T47D (cell line): ENCODE measurements at places on chromosomes 12 and 14.
A peak's percentile ranks its signal among the peaks of the same experiment; 100 is the strongest.

DNA sequence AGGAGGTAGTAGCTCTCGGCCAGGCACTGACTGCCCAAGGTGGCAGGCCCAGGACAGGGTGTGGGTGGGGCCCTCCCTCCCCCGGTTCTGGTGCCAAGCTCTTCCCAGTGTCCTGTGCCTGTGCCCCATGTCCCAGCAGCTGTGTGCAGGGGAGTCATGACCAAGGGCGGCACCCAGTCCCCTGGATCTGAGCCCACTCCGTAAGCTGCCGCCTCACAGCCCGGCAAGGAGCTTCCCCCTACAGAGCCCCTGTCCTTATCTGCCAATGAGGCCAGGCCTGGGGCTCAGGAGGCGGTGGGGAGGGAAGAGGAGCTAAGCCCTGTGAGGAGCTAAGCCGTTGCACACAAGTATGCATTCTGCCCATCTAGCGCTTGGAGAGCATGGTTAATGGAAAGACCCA lies 5.6 kb upstream of the C14orf180 start:
- DNase-seq, result no peak

GRCh38 chr12:19908830-19909229 lies 459.5 kb upstream of the PDE3A start:
- no peak for DNase-seq

DNA sequence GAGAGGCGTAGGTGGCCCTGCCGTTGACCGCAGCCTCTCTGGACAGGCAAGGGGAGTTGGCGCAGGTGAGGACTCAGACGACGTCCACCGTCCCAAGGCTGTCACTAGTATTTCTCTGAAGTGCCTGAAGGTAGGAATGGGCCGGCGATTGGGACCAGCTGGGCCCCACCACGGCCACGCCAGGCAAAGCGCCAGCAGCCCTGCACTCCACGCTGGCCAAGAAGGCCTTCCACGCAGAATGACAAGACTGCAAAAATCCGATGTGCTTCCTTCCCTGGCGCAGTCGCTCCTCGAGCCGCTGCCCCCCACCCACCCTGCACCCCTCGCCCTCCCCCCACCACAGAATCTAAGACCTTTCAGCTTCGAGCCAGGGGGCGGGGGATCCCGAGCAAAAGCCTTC lies 17.3 kb upstream of the MLXIP start:
- no peak for DNase-seq

DNA sequence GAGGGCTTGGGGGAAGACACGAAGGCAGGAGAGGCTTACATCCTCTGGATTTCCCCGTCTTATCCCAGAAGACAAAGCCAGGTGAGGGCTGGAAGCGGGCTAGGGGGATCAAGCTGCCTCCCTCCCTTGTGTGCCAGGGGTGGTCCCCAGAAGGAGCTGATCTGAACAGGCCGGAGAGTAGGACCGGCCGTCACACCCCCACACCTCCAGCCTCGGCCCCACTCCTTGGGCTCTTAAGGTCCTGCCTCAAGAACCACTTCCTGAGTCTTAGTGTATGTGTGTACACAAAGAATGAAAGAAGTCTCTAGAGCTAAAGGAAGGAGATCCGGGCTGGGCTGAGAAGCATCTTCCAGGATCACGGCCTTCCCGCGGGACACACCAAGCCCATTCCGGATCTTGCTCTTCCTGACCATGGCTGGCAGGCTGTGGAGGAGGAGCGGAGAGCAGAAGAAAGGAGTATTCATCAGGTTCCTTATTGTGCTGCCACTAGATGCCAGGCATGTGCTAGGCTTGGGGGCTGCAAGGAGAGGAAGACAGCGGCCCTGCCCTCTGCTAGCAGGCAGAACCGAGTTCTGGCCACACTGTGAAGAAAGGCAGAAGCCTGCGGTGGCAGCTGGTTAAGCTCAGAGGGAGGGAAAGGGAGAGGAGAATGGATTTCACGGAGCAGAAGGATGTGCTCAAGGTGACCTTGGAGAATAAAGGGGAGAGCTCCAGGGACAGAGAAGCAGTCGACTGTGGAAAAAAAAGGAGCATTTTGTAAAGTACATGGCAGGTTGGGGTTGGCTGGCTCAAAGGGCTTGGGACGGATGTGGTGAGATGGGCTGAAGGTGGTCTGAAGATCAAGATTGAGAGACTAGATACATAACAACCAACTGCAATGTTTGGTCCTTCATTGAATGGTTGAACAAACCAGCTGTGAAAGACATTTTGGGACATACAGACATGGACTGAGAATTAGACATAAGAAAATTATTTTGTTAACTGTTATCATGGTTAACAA lies 1.3 kb upstream of the CD63 start:
- DNase-seq, result peak; percentile 65

DNA sequence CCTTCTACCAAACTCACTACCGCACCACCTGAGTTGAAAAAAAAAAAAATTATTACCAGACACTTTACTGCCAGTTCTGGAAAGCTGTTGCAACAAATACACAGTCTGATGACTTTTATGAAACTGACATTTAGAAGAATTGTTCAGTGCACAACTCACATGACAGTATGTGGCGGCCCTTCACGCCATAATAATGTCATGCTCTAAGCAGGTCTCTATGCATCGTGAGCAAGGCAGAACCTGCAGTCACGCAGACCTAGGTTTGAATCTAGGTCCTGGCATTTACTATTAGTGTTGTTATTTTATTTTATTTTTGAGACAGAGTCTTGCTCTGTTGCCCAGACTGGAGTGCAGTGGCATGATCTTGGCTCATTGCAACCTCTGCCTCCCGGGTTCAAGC lies 8.1 kb downstream of the MYL2 start:
- DNase-seq, result no peak

DNA sequence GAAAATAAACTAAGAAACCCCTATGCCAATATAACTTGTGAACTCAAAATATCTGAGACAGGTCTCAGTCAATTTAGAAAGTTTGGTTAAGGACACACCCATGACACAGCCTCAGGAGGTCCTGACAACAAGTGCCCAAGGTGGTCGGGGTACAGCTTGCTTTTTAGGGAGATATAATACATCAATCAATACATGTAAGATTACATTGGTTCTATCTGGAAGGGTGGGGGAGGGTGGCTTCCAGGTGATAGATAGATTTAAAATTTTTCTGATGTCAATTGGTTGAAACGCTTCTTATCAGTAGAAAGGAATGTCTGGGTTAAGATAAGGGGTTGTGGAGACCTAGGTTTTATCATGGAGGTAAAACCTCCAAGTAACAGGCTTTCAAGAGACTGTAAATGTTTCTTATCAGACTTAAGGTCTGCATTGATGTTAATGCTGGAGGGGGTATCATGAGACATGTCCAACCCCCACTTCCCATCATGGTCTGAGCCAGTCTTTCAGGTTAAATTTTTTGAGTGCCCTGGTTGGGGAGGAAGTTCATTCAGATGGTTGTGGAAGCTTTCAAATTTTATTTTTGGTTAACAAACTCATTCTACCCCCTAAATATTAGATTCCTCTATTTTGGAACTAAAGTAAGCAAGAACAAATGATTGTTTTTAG lies 82.0 kb upstream of the RASSF8 start:
- no peak for DNase-seq

DNA sequence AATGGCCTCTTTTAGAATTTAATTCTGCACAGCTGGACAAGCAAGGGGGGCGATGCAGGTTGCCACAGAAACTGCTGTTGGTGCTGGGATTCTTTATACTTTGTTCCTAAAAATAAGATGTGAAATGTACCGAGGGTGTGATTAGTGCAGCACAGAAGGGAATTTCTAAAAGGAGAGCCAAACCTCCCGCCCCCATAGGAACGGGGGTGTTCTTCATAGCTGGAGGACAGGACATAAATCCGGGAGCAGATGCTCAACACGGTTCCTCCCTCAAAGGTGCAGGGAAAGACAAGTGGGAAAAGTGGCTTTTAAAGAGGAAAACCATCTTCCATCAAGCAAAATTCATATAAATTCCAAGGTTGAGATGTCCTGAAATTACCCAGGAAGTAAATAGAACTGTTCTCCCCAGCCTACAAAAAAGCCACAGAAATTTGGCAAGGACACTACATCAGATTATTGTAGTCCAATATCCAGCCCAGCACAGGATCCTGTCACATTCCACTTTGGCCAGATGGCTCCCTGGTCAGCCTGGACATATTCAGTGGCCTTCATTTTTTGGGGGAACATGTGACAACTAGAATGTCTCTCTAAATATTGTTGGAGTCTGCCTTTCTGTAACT lies 51.4 kb upstream of the TMX1 start:
- peak; percentile 7 for DNase-seq

- DNase-seq, result no peak
Measured at GRCh38 chr12:92185052-92185451, 39.4 kb upstream of the BTG1 start.

GRCh38 chr12:131578828-131579470 lies 131.9 kb upstream of the SFSWAP start:
- no peak for DNase-seq

DNA sequence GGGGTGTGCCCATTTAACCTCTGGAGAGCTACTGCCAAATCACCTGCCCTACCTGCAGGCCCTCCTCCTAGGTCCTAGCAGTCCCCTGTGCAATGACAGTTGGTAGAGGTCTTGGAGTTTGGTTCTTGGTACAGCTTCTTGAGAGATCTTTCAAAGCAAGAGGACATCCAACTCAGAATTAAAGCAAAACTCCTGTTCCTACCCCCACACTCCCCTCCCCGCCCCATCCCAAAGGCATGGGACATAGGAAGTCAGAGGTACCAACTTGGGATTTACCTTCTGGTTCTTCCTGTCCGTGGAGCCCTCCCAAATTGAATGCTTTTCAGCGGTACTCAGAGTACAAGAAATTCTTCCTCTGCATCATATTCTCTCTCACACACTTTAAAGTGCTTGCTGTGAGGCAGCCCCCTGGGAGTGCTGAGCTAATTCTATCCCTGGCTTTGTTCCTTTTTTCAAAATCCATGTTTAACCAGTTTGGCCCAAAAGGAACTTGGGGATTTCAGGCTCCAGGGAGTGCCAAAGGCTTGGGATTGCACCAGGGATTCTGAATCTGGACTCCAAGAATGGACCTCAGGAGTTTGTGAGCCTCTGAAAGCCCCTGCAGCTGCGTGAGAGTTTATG lies 40.8 kb downstream of the GALNT16 start:
- no peak for DNase-seq

- no peak for DNase-seq
Measured at GRCh38 chr12:75613981-75614380, 102.6 kb upstream of the KRR1 start.

- peak; percentile 90 for DNase-seq
Measured at GRCh38 chr12:2958432-2959191, 585 bp upstream of the TEAD4 start.

DNA sequence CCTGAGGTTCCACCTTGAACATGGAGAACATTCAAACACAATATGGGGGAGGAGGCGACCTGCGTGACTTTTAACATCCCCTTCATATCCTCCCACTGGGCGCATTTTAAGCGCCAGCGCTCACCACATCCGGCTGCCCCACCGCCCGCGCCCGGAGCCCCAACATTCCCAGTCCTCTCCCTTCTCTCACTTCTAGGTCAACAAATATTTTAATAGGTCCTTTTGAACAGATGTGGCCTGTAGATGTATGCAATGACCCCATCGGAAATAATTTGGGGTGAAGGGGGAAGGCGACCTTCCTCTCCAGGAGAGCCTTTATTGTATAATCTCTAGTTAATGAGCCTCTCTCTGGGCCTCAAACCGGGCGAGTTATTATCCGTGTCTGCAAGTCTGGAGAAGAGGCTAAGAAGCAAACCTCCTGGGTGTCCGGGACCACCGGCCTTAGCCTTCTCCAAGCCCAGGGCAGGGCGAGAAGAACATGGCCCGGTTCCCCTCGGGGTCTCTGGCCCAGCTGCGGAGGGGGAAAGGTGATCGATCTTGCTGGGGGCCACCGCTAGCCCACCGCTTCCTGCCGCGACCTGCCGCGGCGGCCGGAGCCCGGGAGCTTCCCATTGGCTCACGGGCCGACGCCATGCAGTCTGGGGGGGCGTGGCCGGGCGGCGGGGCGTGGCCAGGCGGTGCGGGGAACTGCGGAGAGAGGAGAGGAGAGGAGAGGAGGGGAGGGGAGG lies 83.2 kb upstream of the HMGA2 start:
- no peak for DNase-seq
